ENCODE measurements at places on chromosomes 1 and 21.

DNA sequence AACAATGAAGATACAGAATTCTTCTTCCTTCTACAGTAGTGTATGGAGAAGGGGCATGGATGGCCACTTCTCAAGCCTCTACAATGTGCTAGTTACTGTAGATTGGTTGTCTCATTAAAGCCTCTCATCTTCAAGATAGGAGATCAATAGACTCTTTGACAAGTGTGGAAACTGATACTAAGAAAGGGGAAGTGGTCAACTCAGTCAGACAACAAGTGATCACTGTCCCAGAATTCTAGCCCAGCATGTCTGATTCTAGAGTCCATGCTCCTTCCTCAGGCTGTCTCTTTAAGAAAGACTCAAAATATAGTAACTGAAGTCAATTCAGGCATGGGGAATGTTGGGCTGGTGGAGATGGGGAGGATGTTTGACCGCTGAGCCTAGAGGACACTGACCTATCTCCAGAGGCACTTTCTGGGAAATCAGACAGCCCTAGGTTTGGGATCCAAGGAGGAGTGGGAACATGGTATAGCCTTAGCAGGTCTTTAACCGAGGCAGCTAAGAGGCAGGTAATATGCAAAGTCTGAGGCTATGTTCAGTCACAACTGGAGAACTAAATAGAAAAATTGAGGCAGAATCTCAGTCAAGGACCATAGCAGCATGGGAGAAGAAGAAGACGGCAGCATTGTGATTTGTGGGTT, 39.3 kb upstream of the EYA3 start:
- DNase-seq = no peak

DNA sequence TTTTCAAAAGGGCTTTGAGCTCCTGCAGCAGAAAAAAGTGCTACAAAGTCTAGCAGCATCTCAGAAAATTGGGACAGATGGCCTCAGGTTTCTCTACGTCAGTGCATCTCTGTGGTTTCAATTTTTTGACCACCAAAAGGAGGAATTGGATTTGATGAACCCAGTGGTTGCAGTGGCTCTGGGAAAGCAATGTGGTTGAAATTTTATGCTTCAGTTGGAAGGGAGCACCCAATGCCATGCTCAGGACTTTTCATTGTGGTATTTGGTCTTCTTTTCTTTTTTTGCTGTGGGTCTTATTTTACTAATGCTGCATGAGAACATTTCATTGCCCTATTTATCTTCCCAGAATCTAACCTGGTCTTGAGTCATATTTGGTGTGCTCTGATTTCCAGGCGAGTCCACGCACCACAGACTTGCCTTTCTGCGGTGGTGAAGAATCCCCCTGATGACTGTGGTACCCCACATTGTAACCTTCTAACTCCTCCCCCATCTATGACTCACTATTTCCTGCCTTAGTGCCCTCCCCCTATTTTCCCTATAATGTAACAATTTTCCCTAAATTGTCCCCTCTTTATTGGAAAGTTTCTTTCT, 56.7 kb downstream of the S1PR1 start:
- DNase-seq = no peak

- no peak for DNase-seq
Observed at GRCh38 chr1:13753636-13754402, 53.8 kb downstream of the PRDM2 start.

GRCh38 chr1:212301580-212301979, 16.4 kb downstream of the PPP2R5A start:
- DNase-seq = no peak

- no peak for DNase-seq
Observed at GRCh38 chr1:84073266-84073665, 70.8 kb upstream of the PRKACB start.

DNA sequence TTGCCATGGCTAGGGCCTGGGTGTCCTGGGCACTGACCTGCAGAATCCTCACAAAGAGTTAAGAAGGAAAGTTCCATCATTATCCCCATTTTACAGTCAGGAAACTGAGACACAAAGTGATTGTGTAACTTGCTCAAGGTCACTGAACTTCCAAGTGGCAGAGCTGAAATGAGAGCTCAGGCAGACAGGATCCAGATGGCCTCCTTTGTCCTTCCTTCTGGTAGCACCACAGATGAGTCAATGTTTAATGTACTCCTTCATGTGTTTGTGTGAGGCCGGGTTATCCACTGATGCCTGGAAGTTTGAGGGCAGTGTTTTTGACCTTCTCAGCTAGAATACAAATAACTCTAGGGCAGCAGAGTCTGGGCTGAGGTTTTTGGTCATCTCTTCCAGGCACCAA, 207.0 kb downstream of the TNR start:
- DNase-seq = no peak

DNA sequence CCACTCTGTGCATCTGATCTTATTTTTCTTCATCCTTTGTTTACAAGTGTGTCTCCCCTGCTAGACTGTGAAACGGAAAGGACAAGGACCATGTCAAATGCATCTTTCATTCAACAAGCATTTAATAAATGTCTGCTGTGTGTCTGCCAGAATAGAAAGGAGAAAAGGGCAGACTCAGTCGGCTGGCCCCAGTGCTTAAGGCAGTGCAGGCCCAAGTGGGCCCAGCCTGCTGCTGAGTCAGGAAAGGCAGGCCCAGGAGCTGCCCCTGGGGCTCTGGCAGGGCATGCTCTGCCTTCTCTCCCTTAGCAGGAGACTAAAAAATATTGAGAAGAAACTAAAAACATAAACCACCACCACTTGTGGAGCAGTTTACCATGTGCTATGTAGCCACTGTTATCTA, 38.1 kb downstream of the PLEKHA6 start:
- DNase-seq = no peak

DNA sequence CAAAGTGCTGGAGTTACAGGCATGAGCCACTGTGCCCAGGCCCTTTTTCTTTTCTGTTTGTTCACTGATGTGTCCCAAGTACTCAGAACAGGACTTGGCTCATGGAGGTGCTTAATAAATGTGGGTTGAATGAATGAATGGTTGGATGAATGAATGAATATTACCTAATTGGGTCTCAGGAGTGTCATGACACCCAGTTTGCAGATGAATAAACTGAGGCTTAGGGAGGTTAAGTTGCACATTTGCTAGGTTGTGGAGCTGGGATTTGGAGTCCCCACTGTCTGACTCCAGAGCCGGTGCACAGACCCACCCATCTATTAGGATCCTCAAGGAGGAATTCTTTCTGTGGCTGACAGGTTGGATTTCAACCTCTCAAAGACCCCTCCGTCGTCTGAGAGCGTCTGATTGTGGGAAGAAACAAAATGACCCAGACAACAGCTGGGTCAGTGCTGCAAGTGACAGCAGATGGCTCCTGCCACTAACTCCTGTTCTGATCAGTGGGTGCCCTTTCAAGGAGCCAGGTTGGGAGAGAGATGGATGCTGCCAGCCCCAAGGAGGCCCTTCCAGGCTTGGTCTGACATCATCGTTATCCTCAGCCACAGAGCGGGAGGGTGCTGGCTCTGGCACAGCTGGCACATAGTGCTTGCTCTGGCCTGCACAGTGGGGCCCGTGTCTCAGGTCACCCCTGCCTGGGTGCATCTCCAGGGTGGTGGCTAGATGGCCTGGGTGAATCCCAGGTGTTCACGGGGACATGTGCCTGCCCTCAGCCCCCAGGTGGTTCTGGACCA, 24.2 kb downstream of the ARHGEF10L start:
- DNase-seq = no peak

DNA sequence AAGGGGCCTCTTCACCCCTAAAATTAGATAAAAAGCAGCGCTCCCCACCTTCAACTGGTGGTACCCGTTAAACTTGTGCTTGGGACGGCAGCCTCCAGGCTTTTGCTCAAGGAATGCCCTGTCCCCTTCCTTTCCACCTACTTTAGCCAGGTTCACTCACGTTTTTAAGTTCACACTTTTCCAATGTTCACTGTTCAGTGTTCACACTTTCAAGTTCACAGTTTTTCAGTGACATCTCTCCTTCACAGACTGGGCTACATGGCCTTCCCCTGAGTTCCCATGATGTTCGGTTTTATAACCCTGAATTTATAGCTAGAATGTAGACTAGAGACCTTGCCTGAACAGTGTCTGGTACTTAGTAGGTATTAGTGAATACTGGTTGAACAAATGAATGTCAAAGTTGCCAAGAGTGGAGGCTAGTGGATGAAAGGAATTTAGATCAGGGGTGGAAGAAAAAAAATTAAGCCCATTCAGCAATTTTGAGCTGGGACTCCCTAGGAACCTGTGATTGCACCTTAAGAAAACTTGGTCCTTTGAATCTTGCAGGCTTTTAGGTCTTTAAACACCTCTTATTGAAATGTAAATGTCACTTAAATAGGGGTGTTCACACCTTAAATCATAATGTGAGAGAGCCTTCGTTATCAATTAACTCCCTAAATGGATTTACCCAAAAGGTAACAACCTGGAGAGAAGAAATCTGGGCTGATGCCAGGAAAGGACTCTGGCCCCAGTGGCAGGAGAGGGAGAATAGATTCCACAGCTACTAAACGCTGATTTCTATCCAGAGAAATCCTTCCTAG, 12.3 kb downstream of the BTG2 start:
- DNase-seq = no peak

- no peak for DNase-seq
Observed at GRCh38 chr1:119097380-119097779, 43.1 kb downstream of the WARS2 start.

DNA sequence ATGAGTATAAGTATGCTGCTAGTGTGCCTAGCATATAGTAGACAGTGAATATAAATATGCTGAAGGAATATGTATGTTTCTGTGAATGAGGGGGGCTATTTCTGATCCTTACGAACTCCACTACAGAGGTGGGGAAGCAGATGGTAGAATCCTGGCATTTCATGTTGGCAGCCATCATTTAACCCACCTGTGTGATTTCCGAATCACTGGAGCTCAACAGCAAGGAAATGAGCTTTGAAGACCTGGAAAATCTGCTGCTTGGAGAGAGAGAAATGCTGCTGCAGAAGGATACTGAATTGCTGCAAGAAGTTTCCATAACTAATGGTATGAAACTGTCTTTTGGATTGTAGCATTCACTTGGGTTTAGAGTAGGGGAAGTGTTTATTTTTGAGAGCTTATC, 83.5 kb downstream of the RABGAP1L start:
- no peak for DNase-seq
